SK-N-MC (cell line): ENCODE measurements at places on chromosomes 3 and 15.

- no peak for DNase-seq
Observed at GRCh38 chr3:137360531-137361201, 402.9 kb downstream of the IL20RB start.

DNA sequence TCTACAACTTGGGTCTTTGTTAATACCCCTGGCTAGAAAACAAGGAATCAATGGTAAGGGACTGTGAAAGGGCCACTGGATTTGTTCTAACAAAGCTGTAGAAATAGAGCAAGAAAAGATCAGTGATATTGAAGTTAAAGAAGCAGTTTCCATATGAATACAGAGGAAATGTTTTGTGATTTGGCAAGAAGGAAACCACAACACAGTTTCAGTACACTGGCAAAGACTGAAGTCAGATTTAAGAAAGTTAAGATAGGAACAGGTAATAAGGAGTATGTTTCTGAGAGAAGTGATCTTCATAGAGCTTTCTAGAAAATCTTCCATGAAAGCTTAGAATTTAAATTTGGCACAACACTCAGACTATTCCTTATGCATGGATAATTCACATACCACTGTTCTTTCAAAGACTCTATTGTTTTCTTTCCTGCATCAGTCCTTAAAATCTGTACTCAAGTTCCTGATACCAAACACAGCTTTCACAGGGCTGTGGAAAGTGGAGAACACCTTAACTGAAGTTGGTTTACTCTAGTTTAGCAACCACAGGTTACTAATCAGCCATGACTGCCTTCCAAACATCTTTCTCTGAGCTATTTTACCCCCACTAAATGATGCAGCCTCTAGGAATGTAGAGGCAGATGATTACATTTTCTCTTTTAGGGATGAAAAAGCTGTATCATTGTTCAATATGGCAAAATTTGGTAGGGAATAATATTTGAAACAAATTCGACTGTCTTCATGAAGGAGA lies 32.4 kb upstream of the ALCAM start:
- no peak for DNase-seq

DNA sequence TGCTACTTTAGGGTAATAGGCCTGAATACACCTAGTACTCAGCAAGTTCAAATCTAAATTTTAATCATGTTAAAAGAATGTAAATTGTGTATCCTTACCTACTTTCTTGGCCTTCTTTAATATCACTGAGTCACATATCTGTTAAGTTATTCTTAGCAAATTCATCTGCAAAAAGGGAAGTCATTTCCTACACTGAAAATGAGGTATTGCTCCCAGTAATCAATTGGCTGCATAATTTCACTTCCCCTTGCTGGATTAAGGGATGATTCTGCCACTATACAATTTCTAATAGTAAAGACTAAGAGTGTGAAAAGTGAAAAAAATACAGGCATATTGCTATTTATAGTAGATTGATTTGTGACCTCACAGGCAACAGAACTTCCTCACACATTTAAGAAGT lies 47.8 kb downstream of the CCDC54 start:
- DNase-seq: no peak

- no peak for DNase-seq
Observed at GRCh38 chr3:100151024-100151707, 36.9 kb upstream of the FILIP1L start.

GRCh38 chr3:81658322-81658997 lies 103.0 kb downstream of the GBE1 start:
- DNase-seq: no peak

GRCh38 chr3:173920386-173920785 lies 522.8 kb downstream of the NLGN1 start:
- no peak for DNase-seq

- no peak for DNase-seq
Observed at GRCh38 chr3:18114894-18115293, 310.2 kb downstream of the SATB1 start.

GRCh38 chr15:58629625-58630024 lies 119.9 kb downstream of the ADAM10 start:
- no peak for DNase-seq

DNA sequence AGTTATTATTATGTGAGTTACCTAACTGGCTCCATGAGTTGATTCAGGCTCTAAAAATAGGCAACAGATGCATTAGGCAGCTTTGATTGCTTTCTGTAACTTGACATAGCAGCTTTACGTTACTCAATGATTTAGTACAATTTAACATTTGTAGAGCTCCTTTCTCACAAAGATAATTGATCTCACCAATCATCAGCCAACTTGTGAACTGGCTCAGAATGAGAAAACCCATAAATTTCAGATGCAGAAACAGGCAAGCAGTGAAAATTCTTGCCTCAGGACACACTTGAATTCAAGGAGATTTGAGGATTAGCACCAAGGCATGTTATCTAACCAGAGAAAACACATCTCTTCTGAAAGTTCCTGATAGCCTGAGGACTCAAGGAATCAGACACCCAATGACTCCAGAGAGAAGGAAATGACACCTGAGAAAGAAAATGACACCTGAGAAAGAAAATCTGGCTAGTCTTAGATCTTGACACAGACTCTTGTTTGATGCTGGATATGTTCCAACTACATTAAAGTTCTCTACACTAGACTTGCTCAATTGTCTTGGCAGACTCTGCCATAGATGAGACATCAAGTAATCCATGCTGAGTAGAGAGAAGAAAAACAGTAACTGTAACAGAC lies 315.1 kb upstream of the CBLB start:
- peak; percentile 84 for DNase-seq

- no peak for DNase-seq
Observed at GRCh38 chr3:188439080-188439479, 285.1 kb downstream of the LPP start.

GRCh38 chr3:122559906-122560305 lies 4.2 kb downstream of the PARP9 start:
- DNase-seq: no peak
